Activated CD4-positive, alpha-beta memory T cell treated with anti-CD3 and anti-CD28 coated beads for 36 hours (primary cell): ENCODE measurements at places on chromosomes 11 and 22. TPM values are rescaled to one million over a fixed set of nuclear protein-coding genes. Genes with fewer than 3 reads are reported as not detected.

GRCh38 chr22:33848251-33848650 is 72.0 kb downstream of the LARGE1 start:
- no peaks in the 10 kb centered on the region for H3K27me3 ChIP-seq
- H3K4me3 ChIP-seq: no peak overlapping the region
- no peaks in the 10 kb centered on the region for H3K36me3 ChIP-seq
- peaks cover 4% of the 10 kb centered on the region for H3K4me1 ChIP-seq
- no peak overlapping the region for H3K27ac ChIP-seq

The PNPLA3 gene
- total RNA-seq: 0.31 TPM

The MUC5AC gene
- not detected for total RNA-seq

- H3K27me3 ChIP-seq: no peaks in the 10 kb centered on the region
- H3K4me1 ChIP-seq: peaks cover 4% of the 10 kb centered on the region
- H3K27ac ChIP-seq: no peak overlapping the region
- H3K36me3 ChIP-seq: peaks cover 49% of the 10 kb centered on the region
- H3K4me3 ChIP-seq: no peak overlapping the region
Observed at GRCh38 chr22:46869329-46869728, 106.9 kb downstream of the TBC1D22A start.

The GAL gene
- total RNA-seq: 1.3 TPM

- H3K36me3 ChIP-seq: no peaks in the 10 kb centered on the region
- no peak for DNase-seq
- no peaks in the 10 kb centered on the region for H3K4me1 ChIP-seq
- H3K4me3 ChIP-seq: no peak overlapping the region
Observed at GRCh38 chr11:76107971-76108370, 98.3 kb downstream of the WNT11 start.
